Activated CD4-positive, alpha-beta T cell treated with anti-CD3 and anti-CD28 coated beads, Interleukin-2, amount 50 U/mL, for 4 hours (primary cell): ENCODE measurements at places on chromosomes 5 and 9.

DNA sequence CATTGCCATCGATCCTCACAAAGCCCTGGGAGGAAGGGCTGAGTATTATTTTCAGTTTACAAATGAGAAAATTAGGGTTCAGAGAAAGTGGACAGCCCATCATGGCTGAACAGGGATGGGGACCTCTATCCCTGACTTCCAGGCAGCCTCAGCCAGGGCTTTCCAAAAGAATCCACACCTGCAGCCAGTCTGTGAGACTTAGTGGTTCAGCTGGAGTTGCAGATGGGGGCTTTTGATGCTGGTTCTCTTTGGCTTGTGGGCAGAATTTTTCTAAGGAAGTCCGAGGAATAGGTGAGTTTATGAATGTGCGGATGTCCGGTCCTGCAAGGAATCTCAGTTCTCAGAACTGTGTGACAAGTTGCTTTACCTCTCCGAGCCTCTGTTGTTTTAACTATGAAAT is 138.1 kb downstream of the RGS3 start:
- no peak for DNase-seq

- DNase-seq = no peak
These were observed 216.1 kb downstream of the MAST4 start for GRCh38 chr5:66812291-66812690.

GRCh38 chr9:2859776-2860379 is 16.0 kb upstream of the PUM3 start:
- DNase-seq = peak; percentile 40

DNA sequence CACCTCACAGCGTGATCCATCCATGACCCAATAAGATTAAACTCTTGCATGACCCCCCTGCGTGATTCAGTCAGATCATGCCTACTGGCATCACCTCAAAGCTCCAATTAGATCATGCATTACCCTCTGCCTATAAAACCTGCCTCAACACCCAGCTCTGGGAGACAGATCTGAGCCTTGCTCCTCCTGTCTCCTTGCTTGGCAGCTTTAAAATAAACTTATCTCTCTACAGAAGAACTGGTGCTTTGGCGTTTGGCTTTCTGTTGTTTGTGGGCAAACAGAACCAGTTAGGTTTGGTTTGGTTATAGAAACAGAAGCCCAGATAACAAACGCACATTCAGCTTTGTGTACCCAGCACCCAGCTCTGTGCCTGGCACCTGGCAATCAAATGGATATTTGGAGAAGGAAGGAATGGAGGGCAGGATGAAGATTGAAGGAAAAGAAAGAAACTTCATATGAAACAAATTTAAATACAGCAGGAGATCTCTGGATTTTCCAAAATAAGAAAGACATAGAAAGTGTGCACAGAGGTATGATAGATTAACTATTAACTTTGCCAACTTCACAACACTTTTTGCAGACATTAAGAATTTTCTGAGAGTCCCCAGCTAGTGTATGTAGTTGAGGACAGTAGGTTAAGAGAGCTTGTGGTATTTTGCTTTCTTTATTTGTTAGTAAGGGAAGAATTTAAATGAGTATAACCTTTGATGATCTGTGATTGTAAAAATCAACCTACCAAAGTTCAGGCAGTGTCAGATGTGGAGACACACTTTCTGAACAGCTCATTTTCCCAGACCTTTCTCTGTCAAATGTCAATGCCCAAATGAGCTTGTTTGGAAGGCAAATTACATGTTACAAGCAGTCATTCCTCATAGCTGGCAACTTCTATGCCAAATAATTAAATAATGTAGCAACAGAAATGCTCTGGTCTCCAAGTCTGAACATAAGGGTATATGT is 102.1 kb upstream of the ASTN2 start:
- no peak for DNase-seq

GRCh38 chr5:13660072-13660471 is 284.4 kb downstream of the DNAH5 start:
- DNase-seq = no peak

- DNase-seq = no peak
These were observed 46.3 kb upstream of the TBC1D9B start for GRCh38 chr5:179953987-179954386.

DNA sequence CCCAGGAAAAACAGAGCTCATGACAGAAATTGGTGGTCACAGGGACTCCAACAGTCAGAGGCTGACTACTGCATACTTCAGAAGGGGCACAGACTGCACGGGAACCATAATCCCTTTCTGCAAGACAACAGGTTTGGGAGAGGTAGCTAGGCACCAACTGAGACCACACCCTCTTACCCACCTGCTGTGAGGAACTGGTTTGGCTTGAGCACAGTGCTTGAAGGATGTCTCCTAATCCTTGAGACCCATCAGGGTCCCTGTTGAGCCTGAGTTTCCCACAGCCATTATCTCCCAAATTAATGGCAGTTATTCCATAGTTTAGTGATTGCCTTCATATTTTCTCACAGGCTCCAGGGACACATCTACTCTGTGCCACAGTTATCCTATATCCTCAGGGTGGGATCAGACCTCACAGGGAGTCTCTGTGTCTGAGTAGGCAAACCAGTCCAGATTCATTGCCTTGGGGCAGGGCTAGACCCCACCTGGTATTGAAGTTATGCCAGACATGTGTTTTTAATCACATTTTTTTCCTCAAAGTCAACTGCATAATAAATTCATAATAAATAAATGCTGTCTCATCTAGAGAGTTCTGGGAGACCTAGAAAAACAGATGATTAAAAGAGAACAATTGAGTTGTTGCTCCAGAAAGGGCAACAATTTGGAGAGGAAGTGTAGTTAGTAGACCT is 9.3 kb upstream of the CAST start:
- DNase-seq = no peak

DNA sequence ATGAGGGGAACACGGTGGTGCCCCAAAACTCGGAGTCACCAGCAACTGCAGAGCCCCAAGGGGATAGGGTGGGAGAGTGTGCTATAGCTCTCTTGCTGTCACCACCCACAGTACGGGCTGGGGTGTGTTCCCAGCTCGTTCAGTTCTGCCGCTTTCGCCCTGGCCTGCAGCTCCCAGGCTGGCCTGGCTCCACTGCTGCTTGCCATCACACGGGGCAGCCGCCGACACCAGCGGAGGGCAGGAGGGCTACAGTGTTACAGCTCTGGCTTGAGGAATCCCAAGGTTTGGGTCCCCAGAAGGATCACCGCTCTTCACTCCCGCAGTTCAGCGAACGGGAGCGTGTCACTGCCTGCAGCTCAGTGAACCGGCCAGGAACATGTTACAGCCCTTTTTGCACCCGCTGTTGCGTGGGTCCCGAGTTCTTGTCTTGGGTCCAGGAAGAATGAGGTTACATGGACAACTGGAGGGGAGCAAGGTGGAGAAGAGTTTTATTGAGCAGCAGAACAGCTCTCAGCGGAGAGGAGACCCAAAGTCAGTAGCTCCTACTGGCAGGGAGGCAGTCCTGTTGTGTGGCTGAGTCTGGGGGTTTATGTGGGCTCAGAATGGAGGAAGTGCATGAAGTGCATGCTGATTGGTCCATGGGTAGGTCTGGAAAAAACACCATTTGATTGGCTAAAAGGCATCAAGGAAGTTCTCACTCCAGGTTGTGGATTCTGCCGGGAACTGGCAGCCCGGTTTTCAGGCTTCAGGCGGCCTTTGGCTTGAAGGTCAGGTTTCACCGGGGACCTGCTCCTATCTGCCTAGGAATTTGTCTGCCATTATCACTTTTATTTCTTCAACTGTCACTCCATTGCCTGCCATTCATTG is 113.4 kb downstream of the EHMT1 start:
- DNase-seq = no peak

- DNase-seq = no peak
These were observed 184.0 kb downstream of the CNTLN start for GRCh38 chr9:17318821-17319320.

GRCh38 chr5:5017827-5018577 is 122.1 kb upstream of the ADAMTS16 start:
- DNase-seq = no peak

DNA sequence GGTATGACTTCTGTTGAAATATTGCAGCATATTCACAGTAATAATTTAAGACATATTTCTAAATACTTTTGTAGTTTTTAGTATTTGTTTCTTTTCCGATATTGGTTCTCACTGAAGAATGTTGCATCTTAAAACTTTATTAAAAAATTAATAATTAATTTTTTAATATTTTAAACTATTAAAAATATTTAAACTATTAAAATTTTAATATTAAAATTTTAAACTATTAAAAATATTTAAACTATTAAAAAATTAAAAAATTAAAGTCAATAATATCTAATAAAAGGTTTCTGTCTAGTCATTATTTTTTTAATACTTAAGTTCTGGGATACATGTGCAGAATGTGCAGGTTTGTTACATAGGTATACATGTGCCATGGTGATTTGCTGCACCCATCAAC is 149.3 kb upstream of the CCNH start:
- DNase-seq = no peak

GRCh38 chr5:138649316-138649720 is 74.1 kb upstream of the HSPA9 start:
- no peak for DNase-seq

GRCh38 chr5:58136406-58136805 is 323.5 kb downstream of the PLK2 start:
- DNase-seq = no peak

DNA sequence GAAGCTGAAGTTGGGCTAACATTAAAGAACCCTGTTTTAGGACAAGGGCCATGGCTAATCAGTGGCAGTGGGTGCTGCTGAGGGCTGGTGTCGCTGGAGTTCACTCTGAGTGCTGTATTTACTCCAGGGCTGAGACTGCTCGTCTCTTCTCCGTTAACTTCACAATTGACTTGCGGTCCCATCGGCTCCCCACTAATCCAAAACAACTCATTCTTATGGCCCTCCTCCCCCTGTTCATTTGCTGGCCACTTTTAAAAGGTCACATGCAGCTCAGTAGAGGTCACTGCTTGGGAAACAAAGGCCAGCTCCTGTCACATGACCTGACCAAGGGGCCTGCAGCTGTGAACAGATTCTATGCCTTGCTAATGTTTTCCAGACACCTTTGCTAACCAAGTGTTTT is 38.4 kb downstream of the PTCH1 start:
- DNase-seq = no peak

- DNase-seq = no peak
These were observed 7.5 kb downstream of the UNC5A start for GRCh38 chr5:176817841-176818377.

DNA sequence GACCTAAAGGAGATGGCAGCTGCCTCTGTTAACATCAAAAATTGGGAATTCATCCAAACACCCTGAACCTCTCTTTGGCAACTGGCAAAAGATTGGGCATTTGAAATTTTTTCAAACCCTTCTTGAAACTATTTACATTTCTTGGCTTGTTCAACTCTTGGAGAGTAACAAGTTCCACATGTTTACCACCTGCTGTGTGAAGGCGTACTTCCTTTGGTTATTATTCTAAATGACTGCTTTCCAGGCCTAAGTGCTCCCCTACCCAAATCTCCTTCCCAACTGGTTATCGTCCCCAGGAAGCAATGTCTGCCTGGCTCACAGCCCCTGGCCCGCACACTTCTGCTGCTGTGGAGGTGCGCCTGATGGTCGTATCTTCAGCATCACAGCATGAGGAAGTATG is 422.7 kb downstream of the DMAC1 start:
- no peak for DNase-seq

GRCh38 chr9:135945969-135946368 is 15.2 kb downstream of the UBAC1 start:
- no peak for DNase-seq

DNA sequence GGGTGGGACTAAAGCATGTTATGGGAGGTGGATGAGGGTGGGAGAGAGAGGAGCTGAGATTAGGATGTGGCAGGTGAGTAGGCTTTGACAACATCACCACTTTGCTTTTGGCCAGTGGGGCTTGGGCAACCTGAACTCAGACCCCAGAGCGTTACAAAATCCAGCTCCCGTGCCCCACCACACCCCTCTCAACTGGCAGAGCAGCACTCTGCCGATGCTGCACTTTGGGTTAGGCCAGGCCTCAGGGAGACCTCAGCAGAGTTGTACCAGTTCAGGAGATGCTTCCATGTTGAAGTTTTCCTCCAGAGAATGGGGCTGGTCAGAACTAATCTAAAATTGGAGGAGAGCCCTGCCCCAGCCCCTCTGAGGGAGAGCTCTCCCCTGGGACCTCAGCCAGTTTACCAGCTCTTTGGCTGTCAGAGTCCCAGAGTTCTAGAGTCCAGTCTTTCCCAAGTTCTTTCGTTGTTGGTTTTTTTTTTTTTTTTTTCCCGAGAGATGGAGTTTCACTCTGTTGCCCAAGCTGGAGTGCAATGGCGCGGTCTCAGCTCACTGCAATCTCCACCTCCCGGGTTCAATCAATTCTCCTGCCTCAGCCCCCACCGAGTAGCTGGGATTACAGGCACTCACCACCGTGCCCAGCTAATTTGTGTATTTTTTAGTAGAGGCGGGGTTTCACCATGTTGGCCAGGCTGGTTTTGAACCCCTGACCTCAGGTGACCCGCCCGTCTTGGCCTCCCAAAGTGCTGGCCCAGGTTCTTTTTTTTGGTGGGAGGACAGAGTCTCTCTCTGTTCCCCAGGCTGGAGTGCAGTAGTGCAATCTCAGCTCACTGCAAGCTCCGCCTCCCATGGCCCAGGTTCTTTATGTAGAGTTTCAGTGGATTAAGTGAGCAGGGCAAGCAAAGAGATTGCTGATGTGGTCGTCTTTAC is 17.8 kb downstream of the NUDT2 start:
- no peak for DNase-seq
